ENCODE measurements at places on chromosomes 4 and X. TPM values are rescaled to one million over a fixed set of nuclear protein-coding genes. Genes with fewer than 3 reads are reported as not detected.

GRCh38 chr4:94011190-94011589, 182.6 kb downstream of the ATOH1 start:
- no peak for DNase-seq

GRCh38 chr4:15894393-15894792, 44.1 kb downstream of the FGFBP1 start:
- no peak for DNase-seq

GRCh38 chr4:138680256-138680655, 335.3 kb upstream of the NOCT start:
- DNase-seq = no peak

DNA sequence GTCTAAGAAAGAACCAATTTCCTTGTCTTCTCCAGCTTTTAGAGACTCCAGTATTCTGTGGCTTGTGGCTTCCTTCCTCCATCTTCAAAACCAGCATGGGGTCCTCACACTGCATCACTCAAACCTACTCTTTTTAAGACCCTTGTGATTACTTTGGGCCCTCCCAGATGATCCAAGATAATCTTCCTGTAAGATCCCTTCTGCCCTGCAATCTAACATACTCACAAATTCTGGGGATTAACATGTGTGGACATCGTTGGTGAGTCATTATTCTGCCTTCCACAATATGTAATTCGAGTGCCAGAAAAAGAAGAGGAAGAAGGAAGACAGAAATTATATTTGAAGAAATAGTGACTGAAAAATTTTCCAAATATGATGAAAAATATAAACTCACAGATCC, 47.9 kb downstream of the BEND4 start:
- no peak for DNase-seq

DNA sequence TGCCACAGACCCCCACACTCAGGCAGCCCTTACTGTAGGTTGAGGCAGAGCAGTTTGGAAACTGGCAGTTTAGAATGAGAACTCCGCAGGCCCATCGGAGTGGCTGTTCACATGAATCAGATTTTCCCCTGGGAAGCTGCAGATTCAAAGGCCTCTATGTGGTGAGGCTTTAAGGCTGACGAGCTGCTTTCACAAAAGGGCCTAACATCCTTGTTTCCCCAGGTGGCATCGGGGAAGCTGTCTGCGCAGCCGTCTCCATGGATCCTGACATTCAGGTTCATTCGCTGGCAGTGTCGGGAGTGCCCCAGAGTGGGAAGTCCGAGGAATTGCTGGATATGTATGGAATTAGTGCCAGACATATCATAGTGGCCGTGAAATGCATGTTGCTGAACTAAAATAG, 33.7 kb downstream of the TKTL1 start:
- no peak for DNase-seq

Gene SLITRK4
- not detected for total RNA-seq

- DNase-seq = no peak
Observed at GRCh38 chr4:172169871-172170270, 356.7 kb downstream of the GALNTL6 start.

DNA sequence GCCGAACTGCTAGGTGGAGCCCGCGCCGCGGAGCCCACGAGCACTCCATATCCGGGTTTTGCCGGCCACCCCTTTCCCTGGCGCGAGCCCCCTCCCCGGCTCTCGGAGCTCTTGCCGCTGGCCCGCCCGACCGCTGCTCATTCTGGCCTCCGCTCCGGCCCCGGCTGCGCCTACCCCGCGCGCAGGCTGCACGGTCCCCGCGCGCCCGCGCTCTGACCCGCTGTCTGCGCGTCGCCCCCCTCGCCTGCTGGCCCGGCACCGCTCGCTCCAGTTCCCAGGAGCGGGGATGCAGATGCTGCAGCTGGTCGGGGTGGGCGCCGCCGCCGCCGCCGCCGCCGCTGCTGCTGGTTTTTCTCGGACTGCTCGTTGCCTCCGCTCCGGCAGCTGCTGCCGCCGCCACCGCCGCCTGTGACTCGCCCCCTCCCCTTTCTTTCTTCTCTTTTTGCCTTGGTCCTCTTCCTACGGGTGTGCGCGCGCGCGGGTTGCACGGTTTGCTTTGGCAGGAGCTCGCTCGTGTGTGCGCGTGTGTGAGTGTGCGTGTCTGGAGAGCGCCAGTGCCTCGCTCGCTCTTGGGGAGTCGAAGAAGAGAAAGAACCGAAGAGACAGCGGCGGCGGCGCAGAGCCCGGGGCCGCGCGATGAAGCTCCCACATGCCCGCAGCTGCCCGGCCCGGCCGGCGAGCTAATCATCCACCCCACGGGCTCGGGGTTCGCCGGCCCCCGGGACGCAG, at the start of gene ADGRL3:
Gene ADGRL3 (plus strand): TSS at position 140 of the 729 bp plus-strand sequence.
- DNase-seq = no peak

Gene NUDT10
- total RNA-seq = 1.2 TPM

GRCh38 chr4:174154215-174154854, 129.1 kb downstream of the FBXO8 start:
- DNase-seq = no peak

DNA sequence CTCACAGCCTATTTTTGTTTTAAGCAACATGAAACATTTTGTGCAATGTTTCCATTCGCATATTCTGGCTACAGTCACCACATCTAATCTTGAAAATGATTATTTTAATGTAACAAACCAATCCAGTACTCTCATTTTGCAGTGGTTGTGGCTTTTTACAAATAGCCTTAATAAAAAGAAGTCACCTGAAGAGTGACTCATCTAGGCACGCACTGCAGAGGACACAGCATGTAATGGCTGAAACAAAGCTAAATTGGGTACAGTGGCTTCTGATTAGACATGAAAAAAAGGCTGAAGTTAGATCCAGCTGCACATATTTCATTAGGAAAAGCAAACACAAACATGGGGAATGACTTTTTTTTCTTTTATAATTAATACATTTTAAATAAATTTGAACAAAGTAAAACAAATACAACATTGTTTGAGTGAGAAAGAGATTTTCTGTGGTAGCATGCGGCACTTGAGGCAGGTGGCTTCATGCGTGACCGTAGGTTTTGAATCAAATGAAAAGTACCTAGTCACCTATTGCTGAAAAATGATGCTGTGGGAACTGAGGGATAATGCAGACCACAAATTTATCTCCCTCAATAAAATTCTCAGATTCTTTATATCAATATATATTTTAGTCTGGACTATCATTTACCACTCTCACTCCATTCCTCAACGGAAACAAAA, 240.8 kb upstream of the DDX53 start:
- no peak for DNase-seq

DNA sequence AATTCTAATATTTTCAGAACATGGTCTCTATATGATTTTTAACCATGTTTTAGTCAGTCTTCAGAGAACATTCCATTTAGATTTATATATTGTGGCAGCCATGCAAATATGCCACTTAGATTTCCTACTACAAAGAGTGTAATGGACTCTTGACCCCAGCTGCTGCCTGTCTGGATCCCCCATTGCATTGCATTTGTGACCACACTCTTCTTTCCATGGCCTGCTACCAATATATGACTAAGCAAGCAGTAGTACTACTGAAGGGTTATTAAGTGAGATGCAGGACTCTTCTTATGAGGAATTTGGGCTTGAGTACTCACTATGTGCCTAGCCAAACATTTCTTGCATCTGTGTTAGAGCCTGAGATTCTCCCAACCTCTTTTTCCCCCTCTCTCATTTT, 306.8 kb downstream of the PDHA2 start:
- DNase-seq = no peak

GRCh38 chrX:70969635-70970481, 39.0 kb upstream of the SLC7A3 start:
- DNase-seq = no peak

Data from activated naive CD4-positive, alpha-beta T cell treated with anti-CD3 and anti-CD28 coated beads, Interleukin-2, amount 50 U/mL, for 72 hours (primary cell).